MM.1S (cell line): ENCODE measurements at places on chromosomes 5 and 9.

GRCh38 chr9:75851917-75852316, 38.6 kb upstream of the PCSK5 start:
- no peak for DNase-seq
- no peaks in the 10 kb centered on the region for H3K4me1 ChIP-seq
- H3K36me3 ChIP-seq: no peaks in the 10 kb centered on the region
- no peak overlapping the region for H3K27ac ChIP-seq
- H3K4me3 ChIP-seq: no peak overlapping the region
- H3K27me3 ChIP-seq: no peaks in the 10 kb centered on the region

DNA sequence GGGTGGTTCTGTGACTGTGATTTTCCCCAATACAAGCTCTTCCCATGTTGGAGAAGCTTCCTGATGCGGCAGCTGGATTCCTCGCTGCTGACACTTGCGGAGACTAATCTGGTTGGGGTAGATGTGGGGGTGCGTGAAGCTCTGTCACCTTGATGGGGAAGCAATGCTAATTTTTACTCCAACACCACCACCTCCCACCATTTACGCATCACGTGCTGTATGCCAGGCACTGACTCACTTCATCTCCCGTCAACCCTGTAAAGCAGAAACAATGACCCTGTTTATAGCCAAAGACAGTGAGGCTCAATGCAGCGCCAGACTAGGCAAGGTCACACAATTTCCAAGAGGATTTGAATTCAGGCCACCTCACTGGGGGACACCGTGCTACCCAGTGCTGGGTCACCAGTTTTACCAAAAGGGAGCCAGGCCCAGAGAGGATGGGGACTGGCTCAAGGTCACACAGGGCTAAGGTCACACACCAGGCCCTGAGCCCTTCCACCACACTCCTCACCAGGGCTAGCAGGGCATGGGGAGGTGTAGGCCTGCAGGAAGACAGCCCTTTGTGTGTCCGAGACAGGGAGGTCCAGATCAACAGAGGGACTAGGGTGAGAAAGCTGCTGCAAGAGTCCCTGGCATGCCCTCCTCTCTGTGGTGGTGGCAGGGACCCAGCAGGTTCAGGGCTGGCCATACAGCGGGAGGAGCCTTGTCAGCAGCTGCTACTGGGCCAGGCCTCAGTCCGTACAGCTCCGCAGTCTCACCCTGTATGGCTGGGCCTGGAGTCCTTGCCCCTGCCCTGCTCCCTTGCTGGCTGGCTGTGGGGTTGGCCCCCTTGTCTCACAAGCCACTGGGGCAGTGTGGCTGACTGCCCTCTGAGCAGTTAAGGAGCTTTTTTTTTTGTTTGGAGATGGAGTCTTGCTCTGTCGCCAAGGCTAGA, 3.3 kb downstream of the STKLD1 start:
- H3K4me1 ChIP-seq: no peaks in the 10 kb centered on the region
- no peak overlapping the region for H3K27ac ChIP-seq
- H3K27me3 ChIP-seq: peaks cover 29% of the 10 kb centered on the region
- no peak for DNase-seq
- H3K36me3 ChIP-seq: no peaks in the 10 kb centered on the region
- H3K4me3 ChIP-seq: no peak overlapping the region

DNA sequence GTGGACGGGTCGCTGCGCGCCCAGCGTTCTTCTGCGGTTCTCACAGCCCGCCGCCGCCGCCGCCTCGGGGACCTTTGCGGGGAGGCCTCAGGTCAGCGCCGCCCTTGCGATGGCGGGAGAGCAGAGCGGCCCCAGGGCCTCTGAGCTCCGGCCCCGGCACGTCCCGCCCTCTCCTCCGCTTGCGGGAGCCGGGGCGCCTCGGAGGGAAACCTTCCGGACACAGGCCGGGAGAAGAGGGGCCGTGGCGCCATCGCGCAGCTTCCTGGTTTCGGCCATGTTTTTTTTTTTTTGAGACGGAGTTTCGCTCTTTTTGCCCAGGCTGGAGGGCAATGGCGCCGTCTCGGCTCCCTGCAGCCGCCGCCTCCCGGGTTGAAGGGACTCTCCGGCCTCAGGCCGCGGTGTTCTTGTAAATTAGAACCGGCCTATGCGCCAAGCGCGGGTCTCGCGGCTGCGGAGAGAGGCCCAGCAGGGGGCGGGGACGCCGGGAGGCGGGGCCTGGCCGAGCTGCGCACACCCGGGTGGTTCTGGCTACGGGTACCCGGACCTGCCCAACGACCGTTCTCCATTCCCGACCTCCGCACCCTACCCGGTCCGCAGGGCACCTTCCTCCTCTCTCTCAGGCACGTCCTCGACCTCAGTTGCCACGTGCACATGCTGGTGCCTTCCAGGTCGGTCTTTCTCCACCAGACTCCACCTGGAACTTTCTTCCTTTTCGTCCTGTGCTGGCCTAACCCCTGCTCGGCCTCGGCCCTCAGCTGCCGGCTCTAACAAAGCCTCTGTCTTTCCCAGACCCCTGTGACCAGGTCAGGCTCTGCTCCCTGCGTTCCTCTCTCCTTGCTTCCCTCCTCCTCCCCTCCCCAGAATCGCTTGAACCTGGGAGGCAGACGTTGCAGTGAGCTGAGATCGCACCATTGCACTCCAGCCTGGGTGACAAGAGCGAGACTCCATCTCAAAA, 28.8 kb upstream of the MGAT1 start:
- H3K27me3 ChIP-seq: no peaks in the 10 kb centered on the region
- H3K36me3 ChIP-seq: no peaks in the 10 kb centered on the region; the same call in 1 of the 2 replicates
- DNase-seq: peak; percentile 85
- H3K27ac ChIP-seq: peak overlapping the region; percentile 96
- H3K4me1 ChIP-seq: peaks cover 16% of the 10 kb centered on the region
- H3K4me3 ChIP-seq: peak overlapping the region; percentile 84

GRCh38 chr9:77475641-77476473, 172.3 kb downstream of the GNA14 start:
- no peak overlapping the region for H3K4me3 ChIP-seq
- peak; percentile 28 for DNase-seq
- no peaks in the 10 kb centered on the region for H3K27me3 ChIP-seq
- H3K27ac ChIP-seq: no peak overlapping the region

DNA sequence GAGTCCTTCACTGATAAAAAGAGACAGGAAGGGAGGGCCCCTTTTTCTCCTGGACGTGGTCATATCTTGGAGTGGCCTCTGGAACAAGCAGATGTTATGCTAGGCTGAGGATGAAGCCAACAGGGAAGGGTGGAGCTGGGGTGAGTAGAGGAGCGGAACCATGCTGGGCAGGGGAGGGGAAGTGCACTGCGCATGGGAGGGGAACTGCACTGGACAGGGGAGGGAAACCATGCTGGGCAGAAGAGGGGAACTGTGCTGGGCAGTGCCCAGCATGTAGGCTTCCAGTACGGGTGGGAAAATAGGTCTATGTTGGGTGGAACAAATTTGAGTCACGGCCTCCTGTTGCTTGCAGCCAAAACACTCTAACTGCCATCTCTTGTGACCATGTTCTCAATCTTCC, 19.3 kb upstream of the IRX4 start:
- no peak for DNase-seq
- H3K27ac ChIP-seq: no peak overlapping the region
- H3K4me1 ChIP-seq: no peaks in the 10 kb centered on the region
- H3K27me3 ChIP-seq: peaks cover 17% of the 10 kb centered on the region
- H3K36me3 ChIP-seq: no peaks in the 10 kb centered on the region
- no peak overlapping the region for H3K4me3 ChIP-seq

GRCh38 chr5:56088967-56089829, 94.4 kb upstream of the IL6ST start:
- peaks cover 18% of the 10 kb centered on the region for H3K4me1 ChIP-seq
- no peaks in the 10 kb centered on the region for H3K36me3 ChIP-seq
- no peak overlapping the region for H3K27ac ChIP-seq
- H3K27me3 ChIP-seq: no peaks in the 10 kb centered on the region
- no peak for DNase-seq

DNA sequence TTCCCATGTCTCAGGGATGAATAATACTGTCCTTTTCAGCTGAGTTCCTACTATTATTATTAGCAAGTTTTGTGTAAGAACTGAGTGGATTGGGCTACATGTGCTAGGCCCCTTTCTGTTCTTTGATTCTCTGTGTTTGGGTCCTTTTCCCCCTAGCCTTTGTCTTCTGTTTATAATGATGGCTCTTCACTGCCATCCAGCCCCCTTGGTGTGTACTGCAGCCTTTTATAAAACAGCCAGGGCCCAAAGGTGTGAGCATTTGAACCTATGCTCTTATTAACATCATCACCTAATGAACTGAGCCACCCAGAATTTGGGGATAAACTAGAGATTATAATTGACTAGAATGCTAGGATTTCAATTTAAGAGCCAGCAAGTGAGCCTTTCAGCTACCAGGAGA, 52.6 kb downstream of the PLAC8L1 start:
- DNase-seq: no peak
- no peak overlapping the region for H3K4me3 ChIP-seq
- H3K27me3 ChIP-seq: no peaks in the 10 kb centered on the region
- H3K27ac ChIP-seq: no peak overlapping the region
- peaks cover 1% of the 10 kb centered on the region; the same call in 1 of the 2 replicates for H3K4me1 ChIP-seq

DNA sequence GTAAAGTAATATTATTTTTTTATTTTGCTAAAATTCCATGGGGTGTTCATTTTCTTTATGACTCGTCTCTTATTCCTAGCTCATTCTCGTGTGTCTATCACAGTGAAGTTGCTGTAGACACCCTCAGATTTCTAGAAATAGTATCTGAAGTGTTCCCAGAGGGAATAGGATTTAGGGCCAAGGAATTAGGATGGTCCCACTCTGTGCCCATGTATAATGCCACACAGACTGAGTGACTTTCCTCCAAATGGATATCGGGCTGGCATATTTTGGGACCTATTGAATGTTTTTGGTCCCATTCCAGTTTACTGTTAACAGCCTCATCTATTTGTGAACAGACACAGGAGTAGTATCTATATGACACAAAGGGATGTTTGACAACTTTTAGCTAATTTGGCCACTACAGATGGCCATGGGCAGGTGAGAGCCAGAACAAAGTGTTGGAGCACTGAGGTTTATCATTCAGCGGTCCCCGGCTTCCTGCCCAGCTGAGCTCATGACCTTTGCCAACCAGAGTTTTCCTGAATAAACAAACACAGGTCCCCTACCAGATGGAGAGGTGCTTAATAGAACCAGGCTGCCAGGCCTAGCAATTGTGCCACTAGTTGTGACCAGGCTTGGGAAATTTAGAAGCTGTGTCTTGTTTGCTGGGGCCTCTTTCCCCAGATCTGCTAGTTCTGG, 46.9 kb downstream of the MAP1B start:
- H3K4me3 ChIP-seq: no peak overlapping the region
- no peak overlapping the region for H3K27ac ChIP-seq
- DNase-seq: no peak
- no peaks in the 10 kb centered on the region for H3K4me1 ChIP-seq
- H3K27me3 ChIP-seq: no peaks in the 10 kb centered on the region
- no peaks in the 10 kb centered on the region for H3K36me3 ChIP-seq

DNA sequence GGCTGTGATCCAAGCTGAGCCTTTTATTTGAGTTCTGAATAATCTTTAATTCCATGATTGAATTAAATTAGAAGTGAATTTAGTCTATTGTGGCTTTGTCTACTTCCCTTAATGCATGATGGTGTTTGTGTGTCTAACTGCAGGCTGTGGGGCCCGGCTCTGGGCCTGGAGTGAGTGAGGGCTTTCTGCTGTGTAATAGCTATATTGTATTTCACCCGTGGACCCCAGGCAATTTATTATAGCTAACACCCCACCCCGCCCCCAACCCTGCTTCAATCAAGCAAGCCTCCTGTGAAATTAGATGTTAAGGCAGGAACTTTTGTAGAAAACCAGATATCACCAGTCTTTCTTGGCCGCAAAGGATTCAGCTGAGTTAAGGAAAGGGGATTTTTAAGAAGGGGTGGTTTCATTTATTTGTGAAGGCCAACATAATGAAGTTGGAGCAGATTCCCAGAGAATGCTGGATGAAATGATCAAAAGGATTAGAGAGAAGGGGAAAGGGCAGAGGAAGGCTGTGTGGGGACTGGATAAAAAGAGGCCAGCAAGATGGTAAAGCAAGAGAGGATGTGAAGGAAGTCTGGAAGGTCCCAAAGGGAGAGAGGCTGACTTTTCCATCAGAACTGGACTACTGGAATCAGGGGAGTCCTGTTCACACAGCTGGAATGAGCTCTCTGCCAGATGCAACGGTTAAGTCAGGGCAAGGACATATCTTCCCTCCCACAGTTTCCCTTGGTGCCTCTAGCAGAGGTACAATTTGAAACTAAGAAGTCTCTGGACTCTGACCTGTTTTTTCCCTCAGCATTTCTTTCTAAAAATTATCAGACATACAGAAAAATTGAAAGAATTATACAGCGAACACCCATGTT, 125.3 kb upstream of the SAP30L start:
- no peaks in the 10 kb centered on the region for H3K27me3 ChIP-seq
- no peak overlapping the region for H3K27ac ChIP-seq
- no peaks in the 10 kb centered on the region for H3K36me3 ChIP-seq
- no peaks in the 10 kb centered on the region for H3K4me1 ChIP-seq
- H3K4me3 ChIP-seq: no peak overlapping the region
